ENCODE measurements at places on chromosomes 7 and 10.
A peak's percentile ranks its signal among the peaks of the same experiment; 100 is the strongest.

GRCh38 chr7:140870003-140870402 lies 54.7 kb downstream of the BRAF start:
- no peak for DNase-seq

GRCh38 chr7:99605527-99605926 lies 7.5 kb downstream of the TMEM225B start:
- DNase-seq = no peak

DNA sequence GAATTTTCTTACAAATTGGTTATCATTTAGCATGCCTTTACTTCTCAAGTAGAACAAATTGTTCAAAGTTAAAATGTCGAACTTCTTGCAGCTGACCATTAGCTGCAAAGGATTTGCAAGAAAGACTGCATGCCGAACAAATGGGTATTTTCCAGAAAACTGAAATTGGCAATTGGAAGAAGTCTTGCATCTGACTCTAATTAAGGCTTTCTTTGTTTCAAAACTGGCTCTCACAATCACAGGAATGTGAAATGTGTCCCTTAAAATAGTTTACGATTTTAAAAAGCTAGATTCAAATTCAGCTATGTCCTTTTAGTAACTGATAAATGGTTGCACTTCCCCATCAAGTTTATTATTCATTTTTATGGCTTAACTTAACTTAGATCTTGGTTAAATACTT lies 207.9 kb downstream of the ARL4A start:
- DNase-seq = no peak

DNA sequence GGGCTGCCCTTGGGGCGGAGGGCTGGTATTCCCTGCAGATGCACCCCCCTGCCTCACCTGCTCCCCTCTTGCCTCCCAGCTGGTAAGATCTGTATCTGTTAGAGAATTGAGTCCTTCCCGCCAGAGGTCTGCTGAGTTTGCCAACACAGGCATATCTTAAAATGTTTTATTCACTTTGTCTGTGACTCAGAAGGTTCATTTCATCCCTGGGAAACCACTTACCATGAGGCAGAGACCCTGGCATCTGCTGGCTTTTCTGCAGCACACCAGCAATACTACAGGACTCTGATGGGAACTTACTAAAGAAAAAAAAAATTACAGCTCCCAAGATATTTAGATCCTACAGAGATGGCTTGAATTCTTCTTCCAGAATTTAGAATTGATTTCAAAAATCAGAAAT lies 131.3 kb downstream of the PLPP4 start:
- no peak for DNase-seq

DNA sequence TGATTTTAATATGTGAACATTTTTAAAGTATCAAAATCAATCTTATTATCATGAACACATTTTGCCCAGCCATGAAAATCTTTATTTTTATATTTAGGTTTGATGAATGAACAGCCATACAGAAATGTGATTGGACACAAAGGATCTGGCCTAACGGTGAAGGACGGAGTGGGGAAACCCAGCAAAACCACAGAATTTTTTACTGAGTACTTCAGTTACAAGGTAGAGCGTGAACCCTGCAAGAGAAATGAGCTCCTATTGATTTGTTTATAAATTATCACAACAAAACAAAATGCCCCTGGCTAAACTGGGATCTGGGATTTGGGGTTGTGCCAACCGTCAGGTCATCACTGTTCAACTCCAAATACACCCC lies 118.8 kb downstream of the JAZF1 start:
- no peak for DNase-seq

GRCh38 chr7:140019172-140019571 lies 43.6 kb downstream of the PARP12 start:
- DNase-seq = no peak

DNA sequence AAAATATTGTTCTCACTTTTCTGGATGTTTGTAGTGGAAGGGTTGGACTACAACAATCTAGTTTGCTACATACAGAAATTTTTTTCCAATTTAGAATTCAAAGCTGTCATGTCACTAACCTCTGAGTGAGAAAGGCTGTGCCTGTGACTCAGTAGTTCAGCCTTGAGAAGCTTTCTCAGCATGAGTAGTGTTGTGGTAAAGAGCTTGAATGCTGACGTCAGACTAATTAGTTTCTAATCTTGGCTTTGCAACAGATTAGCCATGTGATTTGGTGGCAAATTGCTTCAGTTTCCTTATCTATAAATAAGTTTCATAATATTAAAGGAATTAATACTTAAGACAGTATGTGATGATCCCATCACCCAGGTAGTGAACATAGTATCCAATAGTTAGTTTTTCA lies 83.8 kb downstream of the ABCA13 start:
- DNase-seq = no peak

- peak; percentile 97 for DNase-seq
These were observed at the start of gene SERPINE1 for GRCh38 chr7:101126651-101127459. Gene SERPINE1, plus strand, starts transcription at chr7:101127104. Its CDS starts 1,290 bp downstream, at chr7:101128394.

DNA sequence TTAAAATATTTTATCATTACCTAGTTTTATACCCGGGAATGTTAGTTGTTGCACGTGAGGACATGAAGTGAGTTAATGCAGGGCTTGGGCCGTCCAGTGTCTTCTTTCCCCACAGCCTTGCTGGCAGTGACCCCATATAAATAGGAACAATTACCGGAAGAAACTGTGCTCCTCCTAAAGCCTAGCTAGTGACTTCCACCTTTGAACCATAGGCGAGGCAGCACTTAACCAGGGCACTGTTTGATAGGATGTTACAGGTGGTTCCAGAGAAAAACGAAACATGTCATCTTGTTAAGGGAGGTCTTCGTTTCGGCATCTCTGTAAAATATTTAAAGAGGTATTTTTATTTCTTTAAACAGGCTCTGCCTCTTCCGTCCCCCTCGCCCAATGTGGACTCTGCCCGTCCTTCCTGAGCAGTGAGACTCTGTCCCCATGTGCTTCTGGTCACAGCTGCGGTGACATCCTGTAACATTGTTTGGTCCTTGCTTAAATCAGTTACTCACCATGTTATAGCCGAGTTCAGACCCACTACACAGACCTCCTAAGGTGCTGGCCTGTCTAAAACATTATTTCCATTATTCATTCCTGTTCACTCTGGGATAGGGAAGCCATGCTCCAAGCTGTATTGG lies 145.6 kb downstream of the MGMT start:
- no peak for DNase-seq

- no peak for DNase-seq
These were observed 55.7 kb upstream of the COL1A2 start for GRCh38 chr7:94338921-94339371.

- no peak for DNase-seq
These were observed 186.8 kb downstream of the CELF2 start for GRCh38 chr10:11204351-11204942.

DNA sequence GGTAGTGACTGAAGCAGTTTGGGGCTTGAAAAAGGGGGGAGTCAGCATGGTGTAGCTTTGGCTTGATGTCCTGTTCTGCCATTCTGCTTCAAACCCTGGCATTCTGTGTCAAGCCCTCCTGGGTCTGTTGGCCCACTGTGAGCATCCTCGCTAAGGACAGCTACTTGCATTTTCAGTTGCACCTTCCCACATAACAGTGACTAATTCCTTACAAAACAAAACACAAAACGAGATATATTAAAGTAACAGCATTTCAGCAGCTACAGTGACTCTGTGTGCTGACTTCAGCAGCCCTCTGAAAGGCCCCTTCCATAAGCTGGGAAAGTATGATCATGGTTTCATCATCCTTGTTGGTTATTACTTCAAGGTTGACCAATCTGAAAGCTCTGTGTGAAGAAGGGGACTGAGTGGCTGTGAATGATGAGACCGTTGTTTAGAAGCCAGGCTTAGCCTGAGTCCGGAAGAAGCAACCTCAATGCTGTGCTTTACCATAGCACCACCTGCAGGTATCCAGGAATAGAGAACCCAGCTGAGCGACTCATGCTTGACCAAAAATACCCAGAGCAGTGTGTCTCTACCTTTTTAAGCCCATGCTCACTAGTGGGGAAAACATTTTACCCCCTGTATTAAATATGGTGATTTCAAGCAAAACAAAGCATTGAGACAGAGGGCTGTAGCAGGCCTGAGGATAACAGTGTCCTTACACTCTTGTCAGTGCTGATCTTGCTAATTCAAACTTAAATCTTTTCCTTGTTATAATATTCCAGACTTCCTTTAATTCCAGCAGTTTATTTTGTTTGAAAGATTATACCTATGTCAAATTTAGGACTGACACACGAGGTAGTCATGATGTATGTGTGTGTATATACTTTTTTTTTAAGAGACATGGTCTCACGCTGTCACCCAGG lies 42.6 kb upstream of the CC2D2B start:
- DNase-seq = no peak

- DNase-seq = no peak
These were observed 18.7 kb upstream of the SLF2 start for GRCh38 chr10:100894033-100894432.

- no peak for DNase-seq
These were observed 61.7 kb downstream of the VOPP1 start for GRCh38 chr7:55510621-55511020.

DNA sequence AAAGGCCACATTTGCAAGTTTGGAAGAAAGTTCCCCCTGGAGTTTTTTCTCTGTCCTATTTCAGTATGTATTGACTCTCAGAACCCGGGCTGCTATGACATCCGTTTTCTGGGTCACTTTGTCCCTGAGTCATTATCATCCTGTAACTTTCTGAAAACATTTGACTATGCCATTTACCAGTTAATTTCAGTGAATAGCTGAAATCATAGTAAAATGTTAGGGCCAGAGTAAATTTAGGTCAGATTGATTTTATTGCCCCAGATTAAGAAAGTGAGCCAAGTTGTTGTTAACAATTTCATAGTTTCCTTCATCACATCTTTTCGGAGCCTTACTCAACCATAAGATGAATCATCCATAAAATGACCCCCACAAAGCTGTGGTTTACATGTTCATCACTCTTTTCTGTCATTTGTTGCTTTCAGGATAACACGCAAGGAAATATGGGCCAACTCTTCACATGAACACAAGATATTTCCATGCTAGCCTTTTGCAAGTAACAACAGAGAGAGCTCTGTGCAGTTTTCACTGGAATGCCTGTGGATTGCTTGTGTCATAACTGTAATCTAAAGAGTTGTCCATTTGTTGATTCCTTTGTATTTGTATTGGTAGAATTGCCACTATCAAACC lies 3.9 kb upstream of the MACC1 start:
- DNase-seq = no peak

DNA sequence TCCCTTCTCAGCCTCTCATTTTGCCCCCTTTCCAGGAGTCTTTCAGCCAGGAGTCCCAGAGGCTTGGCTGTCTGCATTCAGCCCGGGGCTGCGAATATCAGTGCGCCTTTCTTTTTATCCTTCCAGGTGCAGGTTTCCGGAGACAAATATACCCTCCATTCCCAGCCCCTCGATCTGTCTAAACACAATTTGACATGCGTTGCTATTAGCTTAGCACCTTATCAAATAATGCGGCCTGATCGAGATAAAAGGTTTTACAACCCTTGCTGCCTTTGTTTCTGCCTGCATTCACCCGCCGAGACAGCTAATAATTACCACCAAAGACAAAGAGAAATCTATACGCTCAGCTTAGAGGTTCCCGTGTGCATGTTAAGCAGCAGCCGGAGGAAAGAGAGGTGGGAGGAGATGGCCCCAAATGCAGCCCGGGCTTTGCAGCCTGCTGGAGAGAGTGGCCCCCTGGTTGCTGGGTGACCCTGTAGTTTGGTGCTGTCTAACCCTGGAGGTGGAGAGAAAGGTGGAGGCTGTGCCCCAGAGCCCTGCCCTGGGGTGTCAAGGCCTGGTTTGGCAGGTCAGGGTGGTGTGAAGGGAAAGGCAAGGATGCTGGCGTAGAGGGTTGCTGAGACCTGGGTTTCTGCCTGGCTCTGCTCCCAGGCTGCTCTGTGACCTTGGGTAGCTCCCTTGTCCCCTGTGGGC lies 185.3 kb downstream of the RPS24 start:
- DNase-seq = peak; percentile 52

GRCh38 chr7:90858546-90858945 lies 262.4 kb downstream of the CDK14 start:
- no peak for DNase-seq
